ENCODE measurements at places on chromosomes 4 and X. TPM values are rescaled to one million over a fixed set of nuclear protein-coding genes. Genes with fewer than 3 reads are reported as not detected.

Gene BTK
- total RNA-seq: 34.1 TPM

GRCh38 chr4:152920768-152921167, 15.4 kb upstream of the FHDC1 start:
- H3K4me1 ChIP-seq: no peaks in the 10 kb centered on the region
- H3K36me3 ChIP-seq: no peaks in the 10 kb centered on the region
- DNase-seq: no peak
- H3K27ac ChIP-seq: no peak overlapping the region

GRCh38 chr4:118997601-118998000, 108.9 kb downstream of the SYNPO2 start:
- no peaks in the 10 kb centered on the region for H3K4me1 ChIP-seq
- no peak overlapping the region for H3K4me3 ChIP-seq
- H3K27me3 ChIP-seq: no peaks in the 10 kb centered on the region
- H3K27ac ChIP-seq: no peak overlapping the region
- no peak for DNase-seq

DNA sequence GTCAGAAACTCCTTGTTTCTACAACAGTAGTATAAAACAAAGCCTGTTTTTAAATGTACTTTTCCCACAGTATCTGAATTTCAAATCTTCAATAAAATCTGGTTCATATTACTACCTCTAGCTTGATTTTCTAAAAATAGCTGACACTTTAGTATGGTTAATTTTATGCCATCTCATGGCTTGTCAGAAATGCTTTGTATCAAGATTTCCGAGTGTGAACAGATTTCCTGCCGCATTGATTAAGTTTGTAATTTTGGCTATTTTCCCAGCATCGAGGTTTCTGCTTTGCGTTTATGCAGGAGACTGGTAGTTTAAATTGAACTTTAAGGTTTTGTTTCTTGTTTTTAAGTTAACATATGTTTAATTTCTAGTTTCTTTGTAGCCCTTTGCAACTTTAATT, 44.2 kb downstream of the CLCN3 start:
- no peak for DNase-seq
- no peaks in the 10 kb centered on the region for H3K36me3 ChIP-seq
- no peaks in the 10 kb centered on the region for H3K27me3 ChIP-seq
- peaks cover 20% of the 10 kb centered on the region for H3K4me1 ChIP-seq

DNA sequence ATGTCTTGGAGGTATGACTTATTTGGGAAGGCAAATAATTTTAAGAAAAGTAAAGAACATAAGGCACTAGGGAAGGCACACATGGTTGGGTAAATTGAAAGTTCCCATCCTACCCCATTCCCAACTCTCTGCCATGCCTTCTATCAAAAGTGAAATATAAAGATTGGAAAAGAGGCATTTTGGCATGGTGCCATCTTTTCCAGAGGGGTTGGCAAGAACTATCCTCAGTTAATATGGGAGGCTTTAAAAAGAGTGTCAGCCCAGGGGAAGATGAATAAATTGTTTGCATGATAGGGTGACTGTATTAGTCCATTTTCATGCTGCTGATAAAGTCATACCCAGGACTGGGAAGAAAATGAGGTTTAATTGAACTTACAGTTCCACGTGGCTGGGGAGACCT, 150.8 kb upstream of the BOD1L1 start:
- no peak overlapping the region for H3K4me3 ChIP-seq
- no peaks in the 10 kb centered on the region for H3K27me3 ChIP-seq
- H3K4me1 ChIP-seq: no peaks in the 10 kb centered on the region
- no peak for DNase-seq
- H3K36me3 ChIP-seq: no peaks in the 10 kb centered on the region

GRCh38 chr4:102339018-102339417, 6.3 kb downstream of the SLC39A8 start:
- DNase-seq: no peak
- H3K4me3 ChIP-seq: no peak overlapping the region
- H3K36me3 ChIP-seq: no peaks in the 10 kb centered on the region
- H3K27ac ChIP-seq: no peak overlapping the region
- peaks cover 7% of the 10 kb centered on the region for H3K4me1 ChIP-seq

DNA sequence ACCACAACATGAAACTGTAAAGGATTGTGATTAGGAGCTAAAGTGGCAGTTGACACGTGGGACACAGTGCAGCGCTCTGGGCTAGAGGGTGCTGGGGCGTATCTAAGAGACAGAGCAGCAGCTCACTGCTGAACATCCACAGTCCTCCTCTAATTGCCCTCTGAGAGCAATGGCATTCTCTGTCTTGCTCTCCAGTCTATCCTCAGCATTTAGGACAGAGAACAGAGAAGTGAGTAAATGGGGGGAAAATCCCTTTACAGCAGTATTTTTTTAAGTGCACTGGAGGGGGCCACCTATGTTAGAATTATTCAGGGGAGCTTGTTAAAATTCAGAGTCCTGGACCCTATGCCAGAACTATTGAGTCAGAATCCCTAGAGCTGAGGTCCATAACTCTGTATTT, 4.2 kb upstream of the TMEM154 start:
- no peak overlapping the region for H3K27ac ChIP-seq
- no peak for DNase-seq
- no peaks in the 10 kb centered on the region for H3K27me3 ChIP-seq
- H3K36me3 ChIP-seq: no peaks in the 10 kb centered on the region
- H3K4me1 ChIP-seq: no peaks in the 10 kb centered on the region
- H3K4me3 ChIP-seq: no peak overlapping the region

DNA sequence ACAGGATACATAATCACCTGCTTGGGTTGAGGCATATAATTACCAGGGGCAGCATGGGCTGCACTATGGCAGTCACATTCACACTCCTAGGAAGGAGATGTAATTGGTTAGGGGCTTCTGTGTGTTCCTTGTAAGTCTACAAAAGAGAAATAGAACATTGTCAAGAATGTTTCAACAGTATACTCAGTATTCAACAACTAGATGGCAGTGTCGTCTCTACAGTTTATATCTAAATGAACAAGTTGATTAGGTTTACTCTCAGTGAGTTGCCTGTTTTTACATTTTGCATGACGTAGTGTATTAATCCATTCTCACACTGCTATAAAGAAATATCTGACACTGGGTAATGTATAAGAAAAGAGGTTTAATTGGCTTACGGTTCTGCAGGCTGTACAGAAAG, 50.5 kb upstream of the RAB33B start:
- H3K27ac ChIP-seq: no peak overlapping the region
- no peaks in the 10 kb centered on the region for H3K27me3 ChIP-seq
- H3K4me3 ChIP-seq: no peak overlapping the region
- no peaks in the 10 kb centered on the region for H3K4me1 ChIP-seq

DNA sequence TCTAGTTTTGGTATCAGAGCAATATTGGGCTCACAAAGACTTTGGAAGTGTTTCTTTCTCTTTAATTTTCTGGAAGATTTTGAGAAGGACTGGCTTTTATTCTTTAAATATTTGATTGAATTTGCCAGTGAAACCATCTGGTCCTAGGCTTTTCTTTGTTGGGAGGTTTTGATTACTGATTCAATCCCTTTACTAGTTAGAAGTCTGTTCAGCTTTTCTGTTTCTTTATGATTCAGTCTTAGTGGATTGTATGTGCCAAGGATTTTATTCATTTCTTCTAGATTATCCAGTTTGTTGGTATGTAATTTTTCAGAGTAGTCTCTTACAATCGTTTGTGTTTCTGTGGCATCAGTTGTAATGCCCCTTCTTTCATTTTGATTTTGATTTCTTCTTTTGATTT, 28.6 kb downstream of the GLRB start:
- H3K4me3 ChIP-seq: no peak overlapping the region
- no peaks in the 10 kb centered on the region for H3K27me3 ChIP-seq
- no peaks in the 10 kb centered on the region for H3K4me1 ChIP-seq
- H3K27ac ChIP-seq: no peak overlapping the region

Gene DKK2
- 15.1 TPM for total RNA-seq

GRCh38 chr4:80058740-80059139, 14.3 kb downstream of the ANTXR2 start:
- peaks cover 22% of the 10 kb centered on the region for H3K36me3 ChIP-seq
- no peak overlapping the region for H3K4me3 ChIP-seq
- no peak for DNase-seq
- H3K27me3 ChIP-seq: no peaks in the 10 kb centered on the region
- no peaks in the 10 kb centered on the region for H3K4me1 ChIP-seq
- H3K27ac ChIP-seq: peak overlapping the region; percentile 40

- no peaks in the 10 kb centered on the region for H3K36me3 ChIP-seq
- no peaks in the 10 kb centered on the region for H3K4me1 ChIP-seq
- H3K4me3 ChIP-seq: no peak overlapping the region
- no peak overlapping the region for H3K27ac ChIP-seq
- no peaks in the 10 kb centered on the region for H3K27me3 ChIP-seq
These were observed 176.4 kb downstream of the IL13RA2 start for GRCh38 chrX:114841051-114841450.

GRCh38 chrX:23513121-23513520, 154.2 kb upstream of the PRDX4 start:
- no peak overlapping the region for H3K4me3 ChIP-seq
- no peak overlapping the region for H3K27ac ChIP-seq
- H3K36me3 ChIP-seq: no peaks in the 10 kb centered on the region
- H3K4me1 ChIP-seq: no peaks in the 10 kb centered on the region

DNA sequence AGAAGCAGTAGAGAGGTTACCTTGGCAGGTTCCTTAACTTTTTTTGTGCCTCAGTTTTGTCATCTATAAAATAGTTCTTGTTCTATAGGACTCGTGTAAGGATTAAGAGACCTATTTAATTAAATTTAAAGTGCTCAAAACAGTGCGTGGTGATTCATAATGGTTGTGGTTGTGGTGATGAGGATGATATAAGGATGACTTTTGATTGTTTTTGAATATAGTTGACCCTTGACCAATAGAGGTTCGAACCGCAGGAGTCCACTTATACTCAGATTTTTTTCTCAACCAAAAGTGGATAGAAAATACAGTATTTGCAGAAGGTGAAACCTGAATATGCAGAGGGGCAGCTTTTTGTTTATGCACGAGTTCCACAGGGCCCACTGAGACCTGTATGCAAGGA, 14.6 kb downstream of the SMAD1 start:
- H3K4me3 ChIP-seq: no peak overlapping the region
- no peak overlapping the region for H3K27ac ChIP-seq
- H3K36me3 ChIP-seq: no peaks in the 10 kb centered on the region
- H3K27me3 ChIP-seq: no peaks in the 10 kb centered on the region

DNA sequence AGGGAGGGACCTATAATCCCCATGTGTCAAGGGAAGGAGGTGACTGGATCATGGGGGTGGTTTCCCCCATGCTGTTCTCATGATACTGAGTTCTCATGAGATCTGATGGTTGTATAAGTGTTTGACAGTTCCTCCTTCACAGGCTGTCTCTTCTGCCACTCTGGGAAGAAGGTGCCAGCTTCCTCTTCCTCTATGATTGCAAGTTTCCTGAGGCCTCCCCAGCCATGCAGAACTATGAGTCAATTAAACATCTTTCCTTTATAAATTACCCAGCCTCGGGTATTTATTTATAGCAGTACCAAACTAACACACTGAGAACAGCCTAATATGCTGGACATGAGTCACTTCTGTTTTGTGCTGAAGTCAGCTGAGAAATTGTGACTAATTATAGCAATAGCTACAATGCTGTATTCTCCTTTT, 656.9 kb upstream of the CPEB2 start:
- no peak overlapping the region for H3K27ac ChIP-seq
- H3K4me3 ChIP-seq: no peak overlapping the region
- no peaks in the 10 kb centered on the region for H3K4me1 ChIP-seq
- DNase-seq: no peak
- H3K27me3 ChIP-seq: no peaks in the 10 kb centered on the region

DNA sequence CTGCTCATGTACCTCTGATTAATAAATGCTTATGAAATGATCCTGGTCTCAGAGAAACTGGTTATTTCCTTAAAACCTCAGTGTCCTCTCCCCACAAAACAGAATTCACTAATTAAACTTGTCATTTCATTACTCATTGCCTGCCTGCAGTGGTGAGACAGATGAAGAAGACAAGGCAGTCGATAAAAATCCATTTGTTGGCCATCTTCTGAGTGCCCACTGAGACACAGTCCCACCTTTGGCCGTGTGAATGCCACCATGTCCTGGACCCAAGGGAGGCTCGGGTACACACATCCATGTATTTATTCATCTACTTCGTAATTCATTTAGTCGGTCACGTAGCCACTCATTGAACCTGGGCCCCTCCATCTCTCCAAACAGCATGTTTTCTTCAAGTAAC, 3.5 kb downstream of the S100P start:
- peak overlapping the region; percentile 72 for H3K27ac ChIP-seq
- H3K27me3 ChIP-seq: no peaks in the 10 kb centered on the region
- no peak for DNase-seq
- H3K36me3 ChIP-seq: no peaks in the 10 kb centered on the region
- H3K4me3 ChIP-seq: no peak overlapping the region

- H3K27ac ChIP-seq: no peak overlapping the region
- H3K36me3 ChIP-seq: no peaks in the 10 kb centered on the region
- no peaks in the 10 kb centered on the region for H3K27me3 ChIP-seq
- no peaks in the 10 kb centered on the region for H3K4me1 ChIP-seq
These were observed 11.2 kb upstream of the GNRHR start for GRCh38 chr4:67765401-67765800.

- H3K36me3 ChIP-seq: no peaks in the 10 kb centered on the region
- H3K4me3 ChIP-seq: no peak overlapping the region
- no peaks in the 10 kb centered on the region for H3K4me1 ChIP-seq
- no peaks in the 10 kb centered on the region for H3K27me3 ChIP-seq
- no peak overlapping the region for H3K27ac ChIP-seq
- DNase-seq: no peak
These were observed 22.8 kb upstream of the ADAMTS3 start for GRCh38 chr4:72591547-72592454.

- H3K4me3 ChIP-seq: no peak overlapping the region
- no peaks in the 10 kb centered on the region for H3K4me1 ChIP-seq
- H3K27ac ChIP-seq: no peak overlapping the region
- no peaks in the 10 kb centered on the region for H3K27me3 ChIP-seq
- no peaks in the 10 kb centered on the region for H3K36me3 ChIP-seq
These were observed 164.0 kb downstream of the SMARCA1 start for GRCh38 chrX:129359269-129359668.

Gene SSX4
- total RNA-seq: not detected

DNA sequence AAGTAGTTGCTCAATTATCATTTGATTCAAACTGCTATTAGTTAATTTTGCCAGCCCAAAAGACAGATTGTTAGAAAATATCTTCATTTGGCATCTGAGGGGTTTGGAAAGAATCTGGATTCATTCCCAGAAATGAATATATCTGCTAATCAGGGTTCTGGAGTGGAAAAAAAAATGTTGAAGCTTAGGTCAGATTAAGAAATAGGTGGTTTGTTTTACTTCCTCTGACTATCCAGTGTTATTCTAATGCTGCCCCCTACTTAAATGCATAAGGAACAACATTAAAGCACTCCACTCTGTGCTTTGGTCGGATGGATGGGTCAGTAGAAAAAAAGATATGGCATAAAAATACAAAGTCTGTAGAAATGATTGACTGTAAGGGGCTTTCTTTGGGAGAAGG, 89.0 kb downstream of the LUZP4 start:
- no peaks in the 10 kb centered on the region for H3K27me3 ChIP-seq
- no peak overlapping the region for H3K4me3 ChIP-seq
- no peak overlapping the region for H3K27ac ChIP-seq
- H3K36me3 ChIP-seq: no peaks in the 10 kb centered on the region

Gene SPANXB1
- total RNA-seq: not detected

DNA sequence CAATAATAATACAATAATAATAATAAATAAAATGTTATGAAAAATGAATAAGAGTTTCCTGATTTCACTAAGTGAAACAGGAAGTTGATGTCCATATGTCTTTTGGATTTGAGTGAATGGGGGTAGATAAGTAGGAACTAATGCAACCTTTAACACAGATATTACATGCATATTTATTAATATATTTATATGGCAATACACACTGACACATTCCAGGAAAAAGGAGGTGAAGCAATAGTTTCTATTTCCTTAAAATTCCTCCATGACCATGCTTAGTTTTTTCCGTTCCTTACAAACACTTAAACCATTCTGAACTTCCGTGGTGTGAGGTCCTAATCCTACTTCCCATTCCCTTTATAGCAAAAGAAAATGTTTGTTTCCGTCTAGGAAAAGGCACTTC, 48.3 kb downstream of the ATXN3L start:
- no peaks in the 10 kb centered on the region for H3K27me3 ChIP-seq
- no peaks in the 10 kb centered on the region for H3K4me1 ChIP-seq
- H3K27ac ChIP-seq: no peak overlapping the region

Data from upper lobe of right lung (tissue), 1 donor.